ENCODE measurements at places on chromosomes 1 and 21.

DNA sequence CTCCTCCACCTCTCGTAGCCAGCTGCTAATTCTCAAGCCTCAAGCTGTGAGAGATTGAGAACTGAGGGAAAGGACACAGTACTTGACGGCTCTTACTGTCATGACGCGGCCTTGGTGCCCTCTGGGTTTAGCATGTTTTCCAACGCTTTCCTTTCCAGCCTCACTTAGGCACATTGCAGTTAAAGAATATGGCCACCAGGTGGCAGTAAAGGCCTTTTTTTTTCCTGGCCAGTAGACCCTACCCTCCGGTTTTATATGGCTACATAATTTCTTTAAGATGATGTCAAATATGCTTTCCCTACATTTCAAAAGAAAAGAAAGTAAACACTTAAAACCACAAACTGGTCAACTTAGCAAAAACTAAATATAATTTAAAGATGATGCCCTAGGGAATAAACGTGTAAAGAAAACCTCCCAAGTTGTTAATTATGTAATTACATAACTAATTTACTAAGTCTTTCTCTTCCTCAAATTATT lies 56.8 kb upstream of the PRDX6 start:
- no peak for DNase-seq

DNA sequence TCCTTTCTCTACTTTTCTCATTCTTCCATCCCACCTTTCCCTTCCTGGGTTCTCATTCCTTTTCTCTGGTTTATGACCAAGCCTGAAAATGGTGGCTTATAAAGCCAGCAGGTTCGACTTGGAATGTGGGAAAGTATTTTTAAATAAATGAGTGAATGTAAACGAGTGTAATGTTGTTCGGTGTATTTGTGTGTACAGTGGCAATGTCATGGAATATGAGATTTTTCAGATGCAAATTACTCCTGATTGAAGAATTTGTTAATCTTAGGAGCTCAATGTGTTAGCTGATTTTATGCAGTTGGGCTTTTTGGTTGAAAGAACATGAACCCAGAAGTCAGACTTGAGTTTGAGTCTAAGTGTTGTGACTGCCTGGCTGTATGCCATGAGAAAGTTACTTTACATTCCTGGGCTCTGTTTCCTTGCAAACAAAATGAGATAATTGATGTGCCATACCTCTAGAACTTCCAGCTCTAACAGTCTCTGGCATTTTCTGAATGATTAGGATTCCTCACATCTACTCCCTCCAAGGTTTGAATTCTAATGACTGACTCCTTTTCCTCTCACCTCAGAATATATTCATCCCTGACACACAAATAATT lies 6.6 kb downstream of the SGIP1 start:
- no peak for DNase-seq

- DNase-seq, result no peak
Observed at GRCh38 chr1:166999075-166999474, 10.0 kb downstream of the MAEL start.

GRCh38 chr1:166305371-166305770 lies 138.6 kb upstream of the FAM78B start:
- no peak for DNase-seq

DNA sequence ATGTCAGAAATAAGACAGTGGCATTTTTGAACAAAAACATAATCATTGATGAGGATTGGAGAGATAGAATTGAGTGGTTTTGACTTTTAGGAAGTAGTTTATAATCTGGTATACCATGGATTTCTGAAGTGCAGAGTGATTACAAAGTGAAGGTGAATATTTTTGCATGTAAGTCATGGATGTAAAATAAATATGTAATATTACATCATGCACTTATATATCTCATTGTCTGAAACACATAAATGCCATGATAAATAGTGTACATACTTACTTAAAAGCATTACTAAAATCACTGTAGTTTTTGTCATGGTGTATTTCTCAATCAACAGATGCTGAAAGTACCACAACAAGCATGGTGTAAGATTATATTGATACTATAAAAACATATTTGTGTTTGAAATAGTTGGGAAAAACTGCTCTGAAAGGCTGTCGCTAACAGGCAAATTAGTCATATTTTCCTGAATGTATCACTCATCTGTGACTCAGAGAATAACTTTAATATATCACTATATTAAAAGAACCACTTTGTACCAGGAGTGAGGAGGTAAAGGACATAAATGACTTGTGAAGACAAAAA lies 24.8 kb upstream of the RGS18 start:
- no peak for DNase-seq

DNA sequence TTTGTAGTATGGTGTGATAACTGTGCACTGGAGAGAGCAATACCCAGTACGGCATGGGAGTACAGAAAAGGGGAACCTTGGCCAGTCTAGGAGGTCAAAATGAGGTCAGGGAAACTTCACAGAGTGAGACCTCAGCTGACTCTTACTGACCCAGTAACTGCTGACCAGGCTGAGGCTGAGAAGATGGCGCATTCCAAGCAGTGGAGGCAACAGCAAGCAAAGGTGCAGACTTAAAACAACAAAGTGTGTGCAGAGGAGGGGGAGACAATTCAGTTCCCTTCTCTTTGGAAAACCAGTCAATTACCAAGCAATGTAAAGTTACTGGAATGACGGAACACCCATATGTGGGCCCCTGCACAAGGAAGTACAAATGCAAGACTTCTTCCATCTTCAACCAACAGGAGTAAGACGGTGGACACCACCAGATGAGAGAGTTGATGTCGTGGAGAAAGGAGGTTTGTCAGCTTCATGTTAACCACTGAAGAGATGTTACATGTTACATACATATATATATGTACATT lies 54.6 kb upstream of the PRDX6 start:
- DNase-seq, result no peak

DNA sequence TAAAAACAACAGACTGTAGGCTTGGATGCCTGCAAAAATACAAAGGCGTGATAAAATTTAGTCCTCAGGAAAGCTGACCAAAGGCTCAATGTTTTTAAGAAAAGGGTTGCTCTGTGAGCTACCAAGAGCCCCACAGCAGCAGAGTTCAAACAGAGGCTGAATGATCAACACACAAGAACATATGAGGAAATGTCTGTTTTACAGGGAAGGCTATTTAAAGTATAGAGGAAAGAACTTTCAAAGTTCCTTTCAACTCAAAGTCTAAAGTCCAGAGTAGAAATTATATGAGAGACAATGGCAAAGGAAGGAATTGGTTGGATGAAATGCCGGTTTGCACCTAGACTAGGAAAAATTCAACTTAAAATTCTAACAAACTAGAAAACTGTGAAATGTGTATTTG lies 8.6 kb downstream of the CLSTN1 start:
- DNase-seq, result no peak

DNA sequence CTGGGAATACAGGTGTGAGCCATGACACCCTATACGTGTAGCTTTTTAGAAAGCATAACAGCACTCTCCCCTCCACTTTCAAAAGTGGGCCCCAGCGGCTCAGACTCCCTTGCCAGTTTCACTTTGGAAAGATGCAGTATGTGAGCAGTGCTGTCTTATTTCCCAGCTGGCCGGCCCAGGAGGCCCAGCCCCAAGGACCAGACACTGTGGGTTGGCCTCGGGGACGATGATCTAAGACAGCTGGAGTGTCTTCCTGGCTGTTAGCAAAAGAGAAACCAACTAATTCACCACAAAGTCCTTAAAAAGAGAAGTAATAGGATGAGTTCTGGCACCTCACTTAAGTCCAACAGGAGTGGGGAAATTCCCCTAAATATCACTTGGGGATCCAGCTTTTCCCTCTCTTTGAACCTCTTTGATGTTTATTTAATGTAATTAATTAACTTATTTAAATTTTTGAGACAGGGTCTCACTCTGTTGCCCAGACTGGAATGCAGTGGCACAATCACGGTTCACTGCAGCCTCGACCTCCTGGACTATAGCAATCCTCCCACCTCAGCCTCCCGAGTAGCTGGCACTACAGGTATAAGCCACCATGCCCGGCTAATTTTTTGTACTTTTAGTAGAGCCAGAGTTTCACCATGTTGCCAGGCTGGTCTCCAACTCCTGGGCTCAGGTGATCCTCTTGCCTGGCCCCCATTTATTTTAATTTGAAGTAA lies 17.6 kb upstream of the CLIC4 start:
- DNase-seq, result no peak
